SJCRH30 (cell line): ENCODE measurements at places on chromosomes 3 and 15. TPM values are rescaled to one million over a fixed set of nuclear protein-coding genes. Genes with fewer than 3 reads are reported as not detected.

DNA sequence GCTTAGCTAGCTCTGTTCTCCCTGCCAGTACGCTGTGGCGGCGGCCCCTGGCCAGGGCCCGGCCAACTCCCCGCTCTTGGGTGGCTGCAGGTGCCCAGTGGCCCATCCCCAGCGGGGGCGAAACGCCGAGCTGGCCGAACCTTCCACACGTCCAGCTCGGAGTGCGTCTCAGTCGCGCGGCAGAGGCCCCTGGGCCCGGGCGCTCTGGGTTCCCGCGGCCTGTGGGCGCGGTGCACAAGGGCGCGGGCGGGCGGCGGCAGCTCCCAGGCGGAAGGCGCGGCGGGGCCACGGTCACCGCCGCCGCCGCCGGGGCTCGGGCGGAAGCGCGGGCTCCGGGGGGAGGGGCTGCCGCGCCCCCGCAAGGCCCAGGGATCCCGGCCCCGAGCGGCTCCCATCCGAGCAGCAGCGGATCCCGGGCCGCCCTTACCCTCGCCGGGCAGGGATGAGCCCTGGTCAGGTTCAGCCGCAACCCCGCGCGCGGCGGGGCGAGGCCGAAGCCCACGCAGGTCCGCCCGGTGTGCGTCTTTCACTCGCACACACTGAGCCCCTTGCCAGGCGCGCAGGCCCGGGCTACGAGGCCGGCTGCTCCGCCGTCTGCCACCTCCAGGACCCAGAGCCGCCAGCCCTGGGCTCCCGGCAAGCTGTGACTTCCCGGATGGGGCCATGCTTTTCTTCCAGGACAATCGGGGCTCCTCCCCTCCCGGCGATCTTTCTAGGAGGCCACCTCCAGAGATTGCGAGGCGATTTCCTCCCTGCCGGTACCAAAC is 54.2 kb downstream of the CCDC54 start:
- H3K27ac ChIP-seq: peak overlapping the region; percentile 36
- H3K27me3 ChIP-seq: no peaks in the 10 kb centered on the region
- DNase-seq: peak; percentile 35
- H3K36me3 ChIP-seq: no peaks in the 10 kb centered on the region
- H3K4me1 ChIP-seq: peaks cover 10% of the 10 kb centered on the region
- H3K4me3 ChIP-seq: peak overlapping the region; percentile 57

The HYAL1 gene
- total RNA-seq: 0.43 TPM in 1 of 2 replicates, not detected in the other

DNA sequence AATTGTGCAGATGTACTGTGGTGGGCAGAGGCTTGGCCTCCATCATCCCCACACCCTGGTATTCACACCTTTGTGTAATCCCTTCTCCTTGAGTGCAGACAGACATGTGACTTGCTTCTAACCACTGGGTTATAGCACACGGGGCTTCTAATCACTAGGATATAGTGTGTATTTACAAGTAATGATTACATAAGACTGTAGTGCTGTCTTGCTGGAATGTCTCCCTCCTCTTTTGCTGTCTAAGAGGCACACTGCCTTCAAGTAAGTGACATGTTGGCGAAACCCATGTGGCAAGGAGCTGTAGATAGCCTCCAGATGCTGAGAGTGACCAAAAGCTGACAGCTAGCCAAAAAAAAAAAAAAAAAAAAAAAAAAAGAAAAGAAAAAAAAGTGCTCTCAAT is 542.7 kb upstream of the MDFIC2 start:
- no peak for DNase-seq
- no peaks in the 10 kb centered on the region for H3K36me3 ChIP-seq
- H3K4me1 ChIP-seq: peaks cover 12% of the 10 kb centered on the region
- H3K27me3 ChIP-seq: no peaks in the 10 kb centered on the region
- H3K27ac ChIP-seq: no peak overlapping the region
- no peak overlapping the region for H3K4me3 ChIP-seq

DNA sequence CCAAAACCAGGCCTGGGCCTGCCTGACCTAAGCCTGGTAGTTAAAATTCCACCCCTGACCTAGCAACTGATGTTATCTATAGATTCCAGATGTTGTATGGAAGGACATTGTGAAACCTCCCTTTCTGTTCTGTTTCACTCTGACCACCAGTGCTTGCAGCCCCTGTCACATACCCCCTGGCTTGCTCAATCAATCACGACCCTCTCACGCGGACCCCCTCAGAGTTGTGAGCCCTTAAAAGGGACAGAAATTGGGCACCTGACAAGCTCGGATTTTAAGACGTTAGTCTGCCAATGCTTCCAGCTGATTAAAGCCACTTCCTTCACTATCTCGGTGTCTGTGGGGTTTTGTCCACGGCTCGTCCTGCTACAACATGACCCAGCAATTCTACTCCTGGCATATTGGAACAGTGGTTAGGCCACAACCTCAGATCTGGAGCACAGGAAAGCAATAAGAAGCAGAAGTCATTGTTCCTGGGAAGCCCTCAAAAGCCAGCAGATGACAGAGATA is 36.7 kb upstream of the LHFPL4 start:
- no peak for DNase-seq
- no peaks in the 10 kb centered on the region for H3K4me1 ChIP-seq
- H3K4me3 ChIP-seq: no peak overlapping the region
- H3K27ac ChIP-seq: no peak overlapping the region

The BCHE gene
- total RNA-seq: 107 and 110 TPM in 2 replicates
